Activated CD4-positive, alpha-beta T cell treated with anti-CD3 and anti-CD28 coated beads, Interleukin-2, amount 50 U/mL, for 1 hour (primary cell): ENCODE measurements at places on chromosomes 6 and 20.

DNA sequence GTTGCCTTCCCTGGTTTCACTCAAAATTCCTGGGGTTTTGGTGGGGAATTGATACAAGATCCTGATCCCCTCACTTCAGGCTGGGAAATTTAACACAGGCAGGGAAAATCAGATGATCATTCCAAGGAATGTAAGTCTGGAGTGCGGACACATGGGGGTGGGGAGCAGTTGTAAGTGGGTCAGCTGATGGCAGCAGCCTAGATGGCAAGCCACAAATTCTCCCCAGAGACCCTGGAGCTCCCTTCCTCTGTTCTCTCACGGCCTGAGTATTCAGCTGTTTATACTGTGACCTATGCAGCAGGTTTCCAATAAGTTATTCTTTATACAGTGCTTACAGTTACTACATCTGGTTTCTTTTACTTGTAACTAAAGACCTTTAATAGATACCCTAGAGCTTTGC, 144.9 kb downstream of the SH3BGRL2 start:
- no peak for DNase-seq

GRCh38 chr6:113701552-113702254, 155.4 kb upstream of the MARCKS start:
- DNase-seq = no peak

DNA sequence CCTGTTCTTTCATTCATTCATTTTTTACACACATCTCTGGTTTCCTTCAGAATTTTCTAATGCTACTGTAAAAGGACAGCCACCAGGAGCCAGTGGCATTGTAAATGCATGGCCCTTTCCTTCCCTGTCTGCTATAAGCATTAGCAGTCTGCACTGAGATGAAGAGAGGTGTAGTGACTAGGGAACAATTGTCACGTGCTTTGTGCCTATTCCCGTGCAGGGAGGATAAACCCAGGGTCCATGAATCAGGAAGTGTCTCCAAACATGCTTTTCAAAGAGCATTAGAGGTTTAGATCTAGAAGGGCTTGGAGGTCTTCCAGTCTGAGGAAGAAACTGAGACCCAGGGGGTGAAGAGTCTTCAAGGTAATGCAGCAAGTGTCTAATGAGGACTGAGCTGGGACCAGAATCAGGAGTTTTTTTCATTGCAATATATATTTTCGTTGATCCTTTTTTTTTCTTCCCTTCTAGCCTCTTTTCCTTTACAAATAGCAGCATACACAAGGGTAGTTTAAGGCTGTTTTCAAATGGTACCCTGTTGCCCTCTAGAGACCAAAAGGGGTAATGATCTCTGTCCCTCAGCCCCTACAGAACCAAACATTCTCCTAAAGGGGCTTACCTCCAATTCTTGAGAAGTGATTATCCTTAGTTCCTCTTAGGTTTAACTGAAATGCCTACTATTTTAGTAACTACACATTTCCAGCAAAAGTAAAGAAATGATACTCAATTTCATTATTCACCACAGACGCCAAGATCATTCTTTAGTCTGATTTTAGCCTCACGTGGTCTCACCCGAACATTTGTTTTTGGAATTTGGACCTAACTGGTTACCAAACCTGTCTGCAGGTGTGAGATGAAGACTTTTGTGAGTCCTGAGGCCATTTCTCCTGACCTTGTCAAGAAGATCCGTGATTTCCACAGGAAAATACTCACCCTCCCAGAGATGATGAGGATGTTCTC, 6.6 kb downstream of the TRIM15 start:
- DNase-seq = no peak

GRCh38 chr6:84177241-84177640, 50.2 kb downstream of the CEP162 start:
- DNase-seq = no peak

GRCh38 chr6:12767016-12767415, 50.4 kb downstream of the PHACTR1 start:
- DNase-seq = no peak

DNA sequence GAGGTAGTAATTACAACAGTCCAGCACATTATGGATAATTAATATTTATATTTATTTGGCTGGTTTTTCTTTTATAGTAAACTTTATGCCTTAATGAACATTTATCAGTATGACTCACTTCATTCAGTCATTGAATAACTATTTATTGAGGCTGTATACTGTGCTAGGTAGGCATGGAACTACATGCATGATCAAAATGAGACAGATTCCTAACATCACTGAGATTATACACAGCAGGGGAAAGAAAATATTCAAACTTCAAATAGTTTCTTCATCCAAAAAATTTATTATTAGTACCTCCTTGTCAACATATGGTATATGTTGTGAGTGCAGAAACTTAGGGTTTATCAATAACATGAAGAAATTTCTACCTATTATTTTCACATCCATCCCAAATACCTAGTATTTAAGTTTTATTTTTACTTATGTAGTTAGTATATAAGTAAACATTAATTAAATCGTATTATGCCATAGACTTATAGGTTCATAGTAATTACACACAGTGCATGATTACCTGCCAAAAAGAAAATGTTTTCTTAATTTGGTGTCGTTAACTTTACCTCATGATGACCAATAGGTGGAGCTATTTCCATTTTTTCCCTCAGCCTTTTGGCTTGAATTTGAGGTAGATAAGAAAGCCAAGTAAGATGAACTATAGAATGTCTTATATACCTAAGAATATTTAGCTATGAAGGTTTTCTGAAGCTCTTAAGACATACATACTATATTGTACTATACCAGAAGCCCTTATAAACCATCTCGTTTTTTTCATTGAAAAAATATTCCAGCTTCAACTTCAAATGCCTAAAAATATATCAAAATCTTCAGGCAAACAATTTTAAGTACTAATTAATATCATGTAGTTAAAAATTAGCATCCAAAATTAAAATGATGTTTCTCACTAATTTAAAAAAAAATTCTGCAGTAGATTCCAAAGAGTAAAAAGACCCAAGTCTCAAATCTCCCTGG, 12.5 kb upstream of the TMEM30A start:
- DNase-seq = no peak

DNA sequence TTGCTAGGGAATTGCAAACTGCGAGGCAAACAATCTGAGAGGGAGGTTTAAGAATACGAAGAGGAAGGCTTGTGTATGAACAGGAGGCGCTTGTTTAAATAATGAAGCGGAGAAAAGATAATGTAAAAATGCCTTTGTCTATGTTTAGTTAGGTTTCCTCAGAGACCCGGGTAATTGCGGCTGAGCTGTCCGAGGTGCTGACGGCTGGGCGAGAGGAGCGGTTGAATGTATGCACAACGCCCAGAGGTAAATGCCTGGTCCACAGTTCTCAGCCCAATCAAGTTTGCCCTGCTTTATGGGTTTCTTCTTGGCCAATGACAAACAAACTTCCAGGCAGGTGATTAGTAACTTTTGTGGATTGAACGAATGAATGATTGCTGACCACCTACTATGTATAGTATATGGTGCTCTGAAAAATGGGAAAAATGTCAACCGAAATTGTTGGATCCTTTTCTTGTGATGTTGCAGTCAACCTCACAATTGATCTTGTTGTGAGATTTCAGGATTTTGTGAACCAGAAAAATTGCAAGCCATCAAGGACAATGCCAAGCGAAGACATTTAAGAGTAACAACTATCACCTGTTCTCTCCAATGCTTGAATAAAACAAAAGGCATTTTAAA, 38.3 kb upstream of the SLC32A1 start:
- DNase-seq = peak; percentile 38
